ENCODE measurements at places on chromosomes 3 and 15.

DNA sequence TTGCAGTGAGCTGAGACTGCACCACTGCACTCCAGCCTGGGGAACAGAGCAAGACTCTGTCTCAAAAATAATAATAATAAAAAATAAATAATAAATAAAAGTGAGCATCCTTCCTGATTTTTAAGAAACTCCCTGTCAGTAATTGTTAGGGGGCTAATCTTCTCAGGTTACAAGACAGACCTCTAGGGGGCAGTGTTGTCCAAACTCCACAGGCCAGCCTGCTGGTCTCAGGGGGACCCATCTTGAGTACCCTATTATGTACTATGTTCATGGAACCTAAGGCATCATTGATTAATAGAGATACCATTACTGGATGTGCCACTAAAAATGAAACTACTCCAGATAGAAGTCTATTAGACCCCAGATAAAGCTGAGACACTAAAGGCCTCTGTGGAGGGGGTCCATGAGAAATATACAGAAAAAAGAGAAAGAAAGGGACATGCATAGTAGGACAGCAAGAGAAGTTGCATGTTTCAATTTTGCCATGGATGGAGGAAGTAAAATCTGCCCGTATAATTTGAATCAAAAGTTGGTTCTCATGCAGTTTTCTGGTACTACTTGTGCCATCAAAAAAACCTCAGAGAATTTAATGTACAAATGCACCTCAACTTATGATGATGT, 85.5 kb upstream of the CDV3 start:
- no peak for DNase-seq

GRCh38 chr3:173869766-173870165, 472.2 kb downstream of the NLGN1 start:
- no peak for DNase-seq

DNA sequence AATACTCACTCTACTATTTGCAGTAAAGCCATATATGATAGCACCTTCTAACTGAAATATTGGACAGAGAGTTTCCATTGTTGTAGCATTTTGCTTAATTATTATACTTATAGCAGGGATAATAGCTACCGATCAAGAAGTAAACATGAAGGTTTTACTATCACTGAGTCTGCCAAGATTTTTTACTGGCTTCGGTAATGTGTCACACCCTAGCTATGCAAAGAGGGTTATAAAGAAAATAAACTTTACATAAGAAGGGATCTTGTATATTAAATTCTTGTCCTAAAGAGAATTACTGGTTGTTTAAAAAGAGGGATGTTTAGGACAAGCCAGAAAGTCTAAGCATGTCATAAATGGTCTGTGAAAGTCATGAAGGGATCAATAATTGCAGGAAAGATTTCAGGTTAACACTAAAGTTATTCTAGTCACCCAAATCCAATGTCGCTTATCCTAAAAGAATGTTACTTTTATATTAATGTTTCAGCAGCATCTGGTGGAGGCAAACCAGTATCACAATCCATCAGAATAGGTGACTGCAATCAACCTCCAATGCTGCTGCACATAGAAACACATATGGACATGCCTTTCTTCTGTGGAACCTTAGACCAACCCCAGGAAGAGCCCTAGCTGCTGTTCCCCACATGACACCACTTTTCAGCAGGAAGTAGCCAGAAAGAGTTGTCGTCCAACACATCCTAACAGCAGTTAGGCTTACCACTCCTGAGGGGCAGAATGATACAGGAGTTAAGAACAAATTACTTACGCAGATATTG, 62.7 kb upstream of the GK5 start:
- no peak for DNase-seq

DNA sequence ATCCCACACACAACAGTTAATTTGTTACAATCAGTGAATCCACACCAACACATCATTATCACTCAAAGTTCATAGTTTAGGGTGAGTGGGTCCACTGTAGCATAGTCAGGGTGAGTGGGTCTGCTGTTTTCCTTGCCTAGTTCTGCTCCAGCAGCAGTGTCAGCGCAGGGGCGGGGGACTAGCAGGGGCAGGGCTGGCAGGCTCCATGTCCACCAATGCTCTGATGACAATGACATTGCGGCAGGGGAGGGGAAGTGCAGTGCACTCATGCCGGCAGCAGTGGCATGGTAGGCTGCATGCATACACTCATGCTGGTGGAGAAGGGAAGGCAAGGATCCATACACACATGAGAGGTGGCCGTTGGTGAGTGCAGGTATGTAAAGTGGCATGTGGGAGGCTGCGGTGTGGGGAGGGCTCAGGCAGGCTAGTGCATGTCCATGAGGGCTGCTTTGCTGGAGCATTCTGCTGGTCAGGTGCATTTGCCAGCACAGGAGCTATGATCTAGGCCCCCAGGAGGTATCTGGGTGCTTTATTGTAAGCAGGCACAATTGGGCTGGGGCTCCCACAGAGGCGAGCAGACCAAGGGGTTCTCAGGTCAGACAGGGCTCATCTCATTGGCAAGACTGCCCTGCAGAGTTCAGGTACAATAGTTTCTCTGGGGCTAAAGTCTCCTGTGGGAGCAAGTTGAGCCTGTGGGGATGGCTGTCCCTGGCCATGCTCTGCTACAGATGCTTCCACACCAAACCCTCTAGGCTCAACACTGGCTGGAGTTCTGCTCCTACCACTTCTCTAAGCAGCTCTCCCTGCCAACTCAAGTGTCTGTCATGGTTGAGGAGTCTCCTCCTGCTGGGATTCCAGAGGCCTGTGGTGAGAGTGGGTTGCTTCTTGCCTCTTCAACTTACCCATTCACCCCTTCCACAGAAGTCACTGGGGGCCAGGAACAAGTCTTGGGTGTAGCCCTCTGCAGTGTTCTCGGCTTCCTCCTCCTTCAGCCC, 81.3 kb downstream of the KCNAB1 start:
- DNase-seq = peak; percentile 23

DNA sequence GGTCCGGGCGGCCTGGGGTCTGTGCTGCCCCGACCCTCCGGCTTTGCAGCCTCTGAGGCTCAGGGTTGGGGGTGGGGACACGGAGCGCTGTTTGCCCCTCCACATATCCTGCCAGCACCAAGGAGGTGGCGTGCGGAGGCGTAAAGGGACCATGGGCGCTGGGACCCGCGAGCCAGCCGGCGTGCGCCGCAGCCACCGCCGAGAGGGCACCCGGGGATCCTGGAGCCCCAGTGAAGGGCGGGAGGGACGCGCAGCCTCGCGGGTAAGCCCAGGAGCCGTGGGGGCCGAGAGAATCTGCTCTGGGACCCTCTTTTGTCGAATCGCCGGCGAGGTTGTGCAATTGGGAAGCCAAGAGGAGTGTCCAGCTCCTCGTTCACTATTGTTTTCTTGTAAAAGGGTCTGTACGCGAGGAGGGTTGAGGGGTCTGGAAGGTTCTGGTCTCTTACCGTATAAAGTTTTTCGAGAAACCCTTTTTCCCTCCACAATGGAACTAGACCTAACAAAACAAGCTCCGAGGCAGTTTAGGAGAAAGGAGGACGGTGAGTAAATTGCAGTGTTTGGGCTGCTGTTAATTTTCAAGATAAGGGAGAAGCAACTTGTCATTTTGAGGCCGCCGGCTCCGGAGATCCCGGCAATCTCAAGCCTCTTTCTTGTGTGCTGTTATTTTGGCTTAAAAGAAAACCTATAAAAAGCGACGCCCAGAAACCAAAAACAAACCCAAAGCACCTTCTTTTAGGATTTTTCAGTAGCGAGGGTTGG, 29.9 kb upstream of the ST3GAL6 start:
- DNase-seq = no peak

GRCh38 chr3:138625707-138626365, 17.3 kb downstream of the FAIM start:
- DNase-seq = peak; percentile 38

- peak; percentile 66 for DNase-seq
These were observed 63.9 kb downstream of the TMCC1 start for GRCh38 chr3:129829640-129830039.

DNA sequence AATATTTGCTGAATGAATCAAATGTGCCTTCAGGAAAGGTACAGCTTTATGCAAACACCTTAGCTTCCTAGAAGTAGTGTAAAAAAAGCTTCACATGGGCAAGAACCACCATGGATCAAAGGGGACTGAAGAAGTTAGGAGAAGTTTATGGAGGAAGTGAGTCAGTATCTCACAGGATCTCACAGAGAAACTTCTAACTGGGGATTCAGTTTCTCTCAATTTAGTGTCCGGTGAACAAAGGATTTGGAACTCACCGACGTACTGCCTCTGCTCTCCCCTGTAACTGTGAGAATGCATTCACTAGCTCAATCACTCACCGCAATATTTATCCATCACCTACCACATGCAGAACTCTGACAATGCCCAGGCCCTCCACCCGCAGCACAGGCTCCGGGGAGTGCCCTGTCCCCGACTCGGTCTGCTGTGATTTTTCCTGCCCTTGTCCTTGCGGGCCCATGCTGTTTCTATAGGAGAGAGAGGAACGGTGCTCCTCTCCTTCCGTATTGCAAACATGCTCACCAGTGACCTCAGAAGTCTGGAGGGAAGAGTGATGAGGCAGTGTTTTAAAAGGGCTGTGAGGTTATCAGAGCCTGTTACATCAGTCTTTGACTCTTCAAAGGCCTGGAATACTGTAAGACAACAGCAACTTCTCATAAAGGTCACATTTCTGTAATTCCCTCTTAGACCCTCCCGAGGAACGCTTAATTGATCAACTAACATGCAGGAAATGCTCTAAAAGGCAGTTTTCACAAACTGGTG, 222.5 kb upstream of the ICE2 start:
- no peak for DNase-seq

DNA sequence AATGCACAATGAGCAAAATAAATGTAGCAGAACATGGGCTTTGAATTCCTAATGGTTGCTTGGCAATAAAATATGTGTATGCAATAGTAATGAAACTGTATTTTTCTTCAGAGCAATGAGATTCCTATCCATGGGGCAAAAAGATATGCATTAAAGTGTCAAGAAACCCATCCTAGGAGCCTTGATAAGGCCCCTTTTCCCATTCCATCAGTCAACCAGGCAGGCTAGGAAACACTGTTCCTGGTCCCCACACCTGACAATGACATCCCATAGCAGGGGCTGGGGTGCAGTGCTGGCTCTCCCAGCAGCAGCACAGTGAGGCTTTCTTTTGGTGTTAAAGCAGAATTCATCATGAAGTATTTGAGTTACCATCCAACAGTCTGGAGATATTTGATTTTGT, 113.3 kb upstream of the AGTR1 start:
- no peak for DNase-seq

- no peak for DNase-seq
These were observed 19.9 kb downstream of the DNAJB8 start for GRCh38 chr3:128446821-128447220.

GRCh38 chr3:157751386-157751785, 248.2 kb upstream of the VEPH1 start:
- DNase-seq = no peak

- no peak for DNase-seq
These were observed 299.5 kb upstream of the KCNMB2 start for GRCh38 chr3:178236555-178237277.

- no peak for DNase-seq
These were observed 192.7 kb upstream of the TOPAZ1 start for GRCh38 chr3:44048949-44049348.

DNA sequence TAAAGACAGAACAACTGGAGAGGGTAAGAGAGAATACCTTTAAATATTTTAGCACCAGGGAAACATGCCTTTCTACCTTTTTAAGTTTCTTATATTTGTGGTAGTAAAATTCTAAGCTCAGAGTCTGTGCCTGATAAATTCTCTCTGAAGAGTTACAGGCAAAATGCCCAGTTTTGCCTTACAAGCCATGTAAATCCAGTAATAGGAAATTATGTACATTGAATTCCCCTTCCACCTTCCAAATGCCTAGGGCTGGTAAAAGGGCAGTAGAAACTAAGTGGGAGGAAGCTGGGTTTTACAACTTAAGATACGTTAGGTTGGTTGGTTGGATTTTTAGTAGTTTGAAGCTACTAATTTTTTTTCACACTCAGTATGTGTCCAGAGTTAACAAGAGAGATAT, 43.1 kb upstream of the TP63 start:
- no peak for DNase-seq

- DNase-seq = peak; percentile 33
These were observed 72.5 kb downstream of the OPA1 start for GRCh38 chr3:193665370-193665989.

DNA sequence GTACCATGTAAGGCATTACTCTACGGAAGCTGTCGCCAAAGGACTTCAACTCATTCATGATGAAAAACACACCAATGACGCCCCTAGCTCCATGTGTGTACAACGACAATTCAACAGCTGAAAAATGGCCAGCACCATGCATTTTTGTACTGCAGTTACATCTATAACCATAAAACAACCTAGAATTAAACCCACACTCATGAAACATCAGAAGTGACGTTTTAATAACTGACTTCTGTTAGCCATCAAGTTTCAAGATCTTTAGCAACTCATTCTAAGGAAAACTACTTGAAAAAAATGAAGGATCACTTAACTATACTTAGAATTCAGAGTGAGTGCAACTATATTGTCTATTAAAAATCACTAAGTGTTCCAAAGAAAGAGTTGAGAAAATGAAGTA, 84.9 kb downstream of the RFTN1 start:
- no peak for DNase-seq

GRCh38 chr3:100972867-100973266, 20.4 kb downstream of the ABI3BP start:
- DNase-seq = no peak

GRCh38 chr15:65952391-65953053, 83.2 kb downstream of the RAB11A start:
- no peak for DNase-seq

- DNase-seq = no peak
These were observed 8.8 kb upstream of the CYP11A1 start for GRCh38 chr15:74376226-74376625.

DNA sequence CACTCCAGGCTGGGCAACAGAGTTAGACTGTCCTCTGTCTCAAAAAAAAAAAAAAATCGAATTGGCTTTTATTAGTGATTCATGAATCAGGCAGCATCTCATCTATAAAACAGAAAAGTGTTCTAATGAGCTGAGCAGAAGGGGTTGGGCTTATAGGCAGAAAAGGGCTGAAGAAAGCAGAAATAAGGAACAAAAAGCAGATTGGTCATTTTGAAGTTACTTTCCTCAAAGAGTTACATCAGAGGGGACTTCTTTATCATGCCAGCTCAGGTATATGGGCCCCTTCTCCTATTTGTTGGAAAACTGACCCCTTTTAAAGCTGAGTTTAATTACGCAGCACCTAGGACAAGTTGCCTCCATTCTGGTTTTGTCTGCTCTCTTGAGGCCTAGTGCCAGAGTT, 722 bp upstream of the POGLUT1 start:
- DNase-seq = no peak

All from RCC 7860 (cell line).